ENCODE measurements at places on chromosomes 6 and 20.

DNA sequence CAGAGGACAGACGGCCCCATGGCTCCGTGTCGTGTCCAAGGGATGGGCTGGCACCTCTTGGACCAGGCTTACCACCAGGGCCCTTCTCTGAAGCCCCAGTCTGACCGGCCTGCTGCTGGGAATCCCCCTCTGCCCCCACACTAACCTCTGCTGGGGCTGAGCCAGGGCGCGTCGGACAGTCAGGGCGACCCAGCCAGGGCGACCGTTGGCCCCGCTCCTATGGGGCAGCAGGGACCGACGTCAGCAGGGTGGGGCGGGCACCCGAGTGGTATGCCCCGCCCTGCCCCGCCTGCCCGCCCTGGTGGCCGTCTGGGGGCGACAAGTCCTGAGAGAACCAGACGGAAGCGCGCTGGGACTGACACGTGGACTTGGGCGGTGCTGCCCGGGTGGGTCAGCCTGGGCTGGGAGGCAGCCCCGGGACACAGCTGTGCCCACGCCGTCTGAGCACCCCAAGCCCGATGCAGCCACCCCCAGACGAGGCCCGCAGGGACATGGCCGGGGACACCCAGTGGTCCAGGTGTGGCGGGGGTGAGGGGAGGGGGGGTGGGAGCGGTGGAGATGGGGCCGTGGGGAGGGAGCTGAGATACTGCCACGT, at the start of gene SLC17A9:
Gene SLC17A9, plus strand, starts transcription at position 337 of the 595 bp plus-strand sequence. Its CDS starts 122 bp downstream, at position 459.
- DNase-seq, result peak; percentile 57

GRCh38 chr20:34693414-34693813, 10.7 kb upstream of the TP53INP2 start:
- DNase-seq, result no peak

DNA sequence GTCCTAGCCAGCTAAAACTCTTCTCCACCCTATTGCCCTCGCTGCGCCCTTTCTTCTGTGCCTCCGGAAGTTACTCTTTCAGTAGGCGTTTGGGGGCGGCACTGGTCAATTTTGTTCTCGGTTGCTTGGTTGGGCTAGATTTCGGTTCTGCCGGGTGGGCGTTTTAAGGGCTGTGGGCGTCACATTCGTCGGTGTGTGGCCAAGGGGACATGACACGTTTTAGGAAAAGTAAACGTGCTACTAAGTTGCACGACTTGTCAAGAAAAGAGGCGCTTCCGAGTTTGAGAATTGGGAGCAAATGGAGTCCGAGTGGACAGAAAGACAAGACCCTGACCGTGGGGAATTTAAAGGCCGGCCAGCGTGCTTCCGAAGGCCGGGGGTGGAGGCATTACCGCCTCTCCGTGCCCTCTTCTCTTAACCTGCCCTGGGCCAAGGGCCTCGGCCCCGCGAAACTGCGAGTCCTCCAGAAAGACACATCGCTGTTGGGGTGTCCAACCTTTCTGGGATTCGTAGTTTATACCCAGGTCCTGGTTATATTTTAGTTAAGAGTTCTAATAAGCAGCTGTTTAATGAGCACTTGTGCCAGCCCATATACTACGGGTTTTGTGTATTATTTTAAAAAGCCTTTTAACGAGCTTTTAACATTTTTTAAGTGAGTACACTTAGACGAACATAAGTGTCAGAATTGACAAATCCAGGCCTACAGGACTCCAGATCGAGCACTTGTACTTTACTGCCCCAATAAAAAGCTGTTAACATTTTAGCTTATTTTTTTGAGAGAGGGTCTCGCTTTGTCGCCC, 664 bp upstream of the BAG6 start:
- peak; percentile 82 for DNase-seq

- no peak for DNase-seq
Observed at GRCh38 chr20:19872001-19872400, 113.9 kb downstream of the RIN2 start.

- DNase-seq, result peak; percentile 9
Observed at GRCh38 chr20:1001911-1002681, at the start of gene RSPO4. RSPO4 (minus strand) TSS chr20:1002311; CDS start chr20:1002164, 147 bp downstream.
